ENCODE measurements at places on chromosomes 7 and 10. TPM values are rescaled to one million over a fixed set of nuclear protein-coding genes. Genes with fewer than 3 reads are reported as not detected.

GRCh38 chr10:119222537-119222936, 15.2 kb downstream of the GRK5 start:
- DNase-seq, result no peak

The SGCE gene
- 132 TPM for total RNA-seq

- DNase-seq, result no peak
Observed at GRCh38 chr10:17073725-17074540, 55.7 kb downstream of the CUBN start.

GRCh38 chr10:74137992-74138391, 12.6 kb downstream of the AP3M1 start:
- no peak for DNase-seq

The NAT16 gene
- total RNA-seq, result not detected
